ENCODE measurements at places on chromosomes 3 and 15.

DNA sequence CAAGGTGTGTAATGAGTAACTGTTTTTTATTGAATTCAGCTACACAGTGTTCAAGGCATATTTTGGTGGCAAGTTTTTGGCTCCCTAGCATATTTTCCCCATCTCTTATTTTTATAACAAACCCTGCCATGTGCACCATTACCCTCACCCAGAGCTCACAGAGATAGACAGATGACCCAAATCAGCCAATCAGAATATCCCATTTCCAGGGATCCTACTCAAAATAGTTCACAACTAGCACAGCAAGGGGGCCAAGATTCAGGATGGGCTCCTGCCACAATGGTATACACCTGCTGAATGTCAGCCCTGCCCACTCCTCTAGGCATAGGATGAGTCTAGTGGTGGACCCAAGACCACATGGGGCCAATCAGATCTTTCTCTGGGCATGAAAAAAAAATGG lies 78.8 kb upstream of the SETMAR start:
- no peaks in the 10 kb centered on the region for H3K27me3 ChIP-seq
- no peak overlapping the region for H3K4me3 ChIP-seq
- H3K27ac ChIP-seq: no peak overlapping the region
- no peaks in the 10 kb centered on the region for H3K36me3 ChIP-seq

DNA sequence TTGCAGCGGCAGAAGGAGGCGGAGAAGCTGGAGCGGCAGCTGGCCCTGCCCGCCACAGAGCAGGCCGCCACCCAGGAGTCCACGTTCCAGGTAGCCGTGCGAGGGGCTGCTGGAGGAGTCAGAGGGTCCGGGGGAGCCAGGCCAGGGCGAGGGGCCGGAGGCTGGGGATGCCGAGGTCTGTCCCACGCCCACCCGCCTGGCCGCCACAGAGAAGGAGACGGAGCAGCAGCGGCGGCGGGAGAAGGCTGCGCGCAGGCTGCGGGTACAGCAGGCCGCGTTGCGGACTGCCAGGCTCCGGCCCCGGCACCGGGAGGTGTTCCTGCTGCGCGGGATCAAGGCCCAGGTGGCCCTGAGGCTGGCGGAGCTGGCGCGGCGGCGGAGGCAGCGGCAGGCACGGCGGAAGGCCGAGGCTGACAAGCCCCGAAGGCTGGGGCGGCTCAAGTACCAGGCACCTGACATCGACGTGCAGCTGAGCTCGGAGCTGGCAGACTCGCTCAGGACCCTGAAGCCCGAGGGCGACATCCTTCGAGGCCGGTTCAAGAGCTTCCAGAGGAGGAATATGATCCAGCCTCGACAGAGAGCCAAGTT lies 625.0 kb downstream of the MCTP2 start:
- H3K36me3 ChIP-seq: no peaks in the 10 kb centered on the region
- DNase-seq: no peak
- no peak overlapping the region for H3K4me3 ChIP-seq
- H3K27ac ChIP-seq: no peak overlapping the region
- peaks cover 3% of the 10 kb centered on the region for H3K27me3 ChIP-seq
- no peaks in the 10 kb centered on the region for H3K4me1 ChIP-seq

- DNase-seq: no peak
- no peaks in the 10 kb centered on the region for H3K36me3 ChIP-seq
- no peak overlapping the region for H3K4me3 ChIP-seq
- no peak overlapping the region for H3K27ac ChIP-seq
These were observed 327.1 kb downstream of the ZNF621 start for GRCh38 chr3:40851836-40852235.

DNA sequence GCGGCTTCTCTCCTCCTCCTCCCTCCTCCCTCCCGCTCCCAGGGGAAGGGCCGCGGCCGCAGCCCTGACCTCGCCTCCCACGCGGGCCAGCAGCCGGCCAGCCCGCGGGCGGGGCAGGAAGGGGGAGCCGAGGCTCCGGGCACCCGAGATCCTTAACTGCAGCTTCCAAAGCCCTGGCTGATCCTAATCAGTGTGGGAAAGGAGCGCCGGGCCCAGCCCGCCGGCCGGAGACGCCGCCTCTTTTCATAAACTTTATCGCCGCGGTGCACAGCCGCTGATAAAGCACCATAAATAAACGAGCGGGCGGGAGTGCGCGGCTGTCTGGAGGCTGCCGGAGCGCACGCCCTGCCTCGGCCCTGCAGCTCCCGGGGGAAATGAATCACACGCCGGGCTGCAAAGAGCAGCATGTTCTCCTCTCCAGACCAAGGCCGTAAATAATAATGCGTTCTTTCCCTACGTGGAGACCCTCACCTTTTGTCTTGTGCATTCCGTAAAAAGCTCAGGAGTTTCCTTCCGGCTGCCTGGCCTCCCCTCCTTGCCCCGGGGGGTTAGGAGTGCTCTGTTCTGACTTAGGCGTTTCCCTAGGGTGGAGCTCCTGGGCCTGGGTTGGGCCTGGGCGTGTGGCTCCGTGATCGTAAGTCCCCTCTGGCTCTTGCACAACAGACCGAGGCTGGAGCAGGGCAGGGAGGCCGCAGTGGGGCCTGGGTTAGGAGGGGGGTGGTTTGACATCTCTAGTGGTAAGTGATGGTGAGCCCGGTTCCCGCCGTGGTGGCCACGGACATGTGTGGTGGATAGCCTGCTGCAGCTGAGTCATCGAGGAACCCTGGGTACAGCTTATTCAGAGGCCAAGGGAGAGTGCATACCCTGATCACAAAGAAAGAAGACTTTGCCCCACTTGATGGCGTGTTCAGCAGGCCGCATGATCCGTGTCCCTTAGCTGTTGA lies 132.6 kb upstream of the HES1 start:
- no peaks in the 10 kb centered on the region for H3K36me3 ChIP-seq
- H3K4me3 ChIP-seq: peak overlapping the region; percentile 64
- H3K27me3 ChIP-seq: peaks cover 34% of the 10 kb centered on the region
- no peak for DNase-seq
- H3K4me1 ChIP-seq: peaks cover 7% of the 10 kb centered on the region

DNA sequence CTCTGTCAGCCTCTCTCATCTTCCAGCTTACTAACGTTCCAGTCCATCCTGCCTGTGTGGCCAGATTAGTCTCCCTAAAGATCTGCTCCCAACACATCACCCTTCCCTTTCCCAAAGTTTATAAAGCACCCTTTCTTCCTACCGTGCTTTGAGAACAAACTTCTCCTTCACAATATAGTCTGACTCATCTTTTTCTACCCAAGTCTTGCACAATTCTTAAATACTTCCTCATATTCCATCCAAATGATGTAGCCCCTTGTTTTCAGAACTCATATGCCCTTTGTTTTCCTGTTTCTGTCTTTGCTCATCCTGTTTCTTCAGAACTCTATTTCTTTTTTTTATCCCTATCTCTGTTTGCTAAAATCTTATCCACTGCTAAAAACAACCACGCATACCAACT lies 326.8 kb downstream of the MFSD1 start:
- no peak for DNase-seq
- no peak overlapping the region for H3K27ac ChIP-seq
- no peaks in the 10 kb centered on the region for H3K4me1 ChIP-seq
- H3K4me3 ChIP-seq: no peak overlapping the region

DNA sequence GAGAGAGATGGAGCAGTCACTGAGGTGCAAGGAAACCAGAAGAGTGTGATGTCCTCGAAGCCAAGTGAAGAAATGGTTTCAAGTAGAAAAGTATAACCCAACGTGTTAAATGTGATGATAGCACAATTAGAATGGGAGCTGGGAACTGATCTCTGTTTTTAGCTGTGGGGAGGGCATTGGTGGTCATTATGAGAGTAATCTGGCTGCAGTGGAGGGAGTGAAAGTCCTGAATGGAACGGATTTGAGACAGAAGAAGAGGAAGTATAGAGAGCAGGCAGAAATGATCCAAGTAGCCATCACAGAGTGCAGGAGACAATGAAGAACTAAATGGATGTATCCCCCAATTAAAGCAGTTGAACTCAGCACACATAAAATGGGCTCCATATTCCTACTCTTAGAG lies 235.3 kb downstream of the IGSF11 start:
- DNase-seq: no peak
- H3K27me3 ChIP-seq: peaks cover 10% of the 10 kb centered on the region
- no peaks in the 10 kb centered on the region for H3K36me3 ChIP-seq
- H3K4me3 ChIP-seq: no peak overlapping the region

- peaks cover 27% of the 10 kb centered on the region for H3K27me3 ChIP-seq
- peaks cover 38% of the 10 kb centered on the region for H3K4me1 ChIP-seq
- H3K36me3 ChIP-seq: peaks cover 2% of the 10 kb centered on the region
- DNase-seq: no peak
These were observed 1.6 kb downstream of the NECTIN3 start for GRCh38 chr3:111073218-111073617.

DNA sequence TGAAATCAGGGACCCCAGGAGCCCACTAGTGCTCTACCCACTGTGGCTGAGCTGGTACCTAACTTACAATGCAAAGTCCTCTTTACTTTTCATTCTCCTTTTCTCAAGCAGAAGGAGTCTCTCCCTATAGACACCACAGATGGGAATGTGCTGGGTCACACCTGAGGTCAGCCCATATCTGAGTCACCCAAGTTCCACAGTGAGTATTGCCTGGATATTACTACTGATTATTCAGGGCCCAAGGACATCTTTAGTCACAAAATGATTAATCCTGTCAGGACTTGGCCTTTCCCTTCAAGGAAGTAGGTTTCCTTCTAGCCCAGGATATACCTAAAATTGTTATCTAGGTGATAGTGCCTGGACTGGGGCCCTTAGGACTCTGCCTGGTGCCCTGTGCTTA lies 1305.2 kb downstream of the SI start:
- no peaks in the 10 kb centered on the region for H3K4me1 ChIP-seq
- H3K36me3 ChIP-seq: no peaks in the 10 kb centered on the region
- no peak for DNase-seq
- no peaks in the 10 kb centered on the region for H3K27me3 ChIP-seq

- no peaks in the 10 kb centered on the region for H3K4me1 ChIP-seq
- peaks cover 34% of the 10 kb centered on the region for H3K27me3 ChIP-seq
- no peak overlapping the region for H3K27ac ChIP-seq
- H3K36me3 ChIP-seq: peaks cover 4% of the 10 kb centered on the region
- no peak overlapping the region for H3K4me3 ChIP-seq
These were observed 160.8 kb downstream of the FBLN2 start for GRCh38 chr3:13709706-13710105.

- no peaks in the 10 kb centered on the region for H3K4me1 ChIP-seq
- no peak overlapping the region for H3K27ac ChIP-seq
- no peak overlapping the region for H3K4me3 ChIP-seq
- H3K36me3 ChIP-seq: no peaks in the 10 kb centered on the region
These were observed 67.6 kb downstream of the TUSC7 start for GRCh38 chr3:116776880-116777785.

DNA sequence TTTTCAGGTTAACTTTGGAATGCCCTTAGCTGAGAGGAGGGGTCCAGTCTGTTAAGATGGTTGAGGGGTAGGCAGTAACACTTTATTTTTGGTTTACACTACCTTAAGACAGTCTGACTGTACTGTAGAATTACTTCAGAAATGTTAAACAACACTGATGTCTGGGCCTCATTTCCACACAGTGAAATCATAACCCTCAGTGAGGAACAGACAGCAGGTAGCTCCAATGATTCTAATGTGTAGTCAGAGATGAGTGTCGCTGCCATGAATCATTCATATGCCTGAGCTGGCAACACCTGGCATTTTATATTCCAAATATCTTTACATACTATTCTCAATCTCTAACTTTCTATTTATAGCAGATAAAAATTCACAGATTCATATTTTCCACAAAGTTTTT lies 37.3 kb upstream of the POU1F1 start:
- H3K27me3 ChIP-seq: peaks cover 5% of the 10 kb centered on the region
- DNase-seq: no peak
- H3K4me1 ChIP-seq: no peaks in the 10 kb centered on the region
- H3K4me3 ChIP-seq: no peak overlapping the region
- no peak overlapping the region for H3K27ac ChIP-seq

Data from naive thymus-derived CD8-positive, alpha-beta T cell (primary cell).